ENCODE measurements at places on chromosomes 1 and 21.

DNA sequence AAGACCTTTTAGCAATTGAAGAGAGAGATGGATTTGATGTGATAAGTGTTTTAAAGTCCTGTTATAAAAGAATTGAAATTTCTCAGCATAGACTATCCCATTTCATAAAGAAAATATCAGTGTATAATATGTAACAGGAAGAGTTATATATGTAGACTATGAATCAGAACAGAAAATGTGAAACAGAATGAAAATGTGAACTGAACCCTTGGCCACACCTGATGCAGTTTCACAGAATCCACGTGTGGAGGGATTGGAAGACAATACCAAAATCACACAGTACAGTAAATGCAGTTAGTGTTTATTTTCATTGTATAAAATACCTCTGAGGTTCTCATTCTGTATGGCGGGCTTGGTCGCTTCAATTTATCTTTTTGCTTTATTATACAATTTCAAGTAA lies 9.9 kb upstream of the SLAMF1 start:
- DNase-seq = no peak

GRCh38 chr1:224373008-224373590 lies 16.4 kb downstream of the CNIH4 start:
- DNase-seq = no peak

DNA sequence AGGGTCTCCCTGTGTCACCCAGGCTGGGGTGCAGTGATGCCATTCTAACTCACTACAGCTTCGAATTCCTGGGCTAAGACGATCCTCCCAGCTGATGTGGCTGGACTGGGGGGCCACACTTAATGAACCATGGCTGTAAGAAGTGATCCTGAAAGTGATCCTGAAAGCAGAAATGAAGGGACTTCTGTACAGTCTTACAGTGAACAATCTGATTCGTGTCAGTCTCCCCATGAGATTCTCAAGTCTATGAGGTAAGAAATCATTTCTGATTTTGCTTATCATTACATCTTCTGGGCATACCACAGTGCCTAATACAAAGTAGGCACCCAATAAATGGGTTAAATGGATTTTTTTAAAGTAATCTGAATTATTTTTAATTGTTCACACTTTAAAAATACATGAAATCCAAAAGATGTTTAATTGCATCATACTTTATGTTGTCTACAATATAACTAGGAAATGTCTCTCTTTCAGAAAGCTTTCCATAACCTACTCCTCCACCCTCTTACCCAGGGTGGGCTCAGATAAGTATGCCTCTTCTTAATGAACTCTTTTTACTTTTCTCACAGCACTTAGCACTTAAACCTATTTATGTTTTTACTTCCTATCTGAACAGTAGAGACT lies 21.5 kb downstream of the TUT4 start:
- DNase-seq = no peak

DNA sequence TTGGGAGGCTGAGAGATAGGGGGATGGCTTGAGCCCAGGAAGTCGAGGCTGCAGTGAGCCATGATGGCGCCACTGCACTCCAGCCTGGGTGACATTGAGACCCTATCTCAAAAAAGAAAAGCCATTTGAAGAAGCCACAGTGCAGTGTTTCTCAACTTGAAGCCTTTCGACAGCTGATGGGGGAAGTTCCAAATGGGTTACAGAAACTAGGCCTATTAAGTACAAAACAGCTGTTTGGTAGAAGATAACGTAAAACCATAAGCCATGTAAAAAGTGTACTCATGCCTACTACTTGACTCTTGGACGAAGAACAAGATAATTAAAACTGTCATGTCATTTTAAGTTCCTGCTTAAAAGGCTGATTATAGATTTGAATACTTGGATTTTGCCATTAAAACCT lies 16.6 kb downstream of the COPA start:
- no peak for DNase-seq

DNA sequence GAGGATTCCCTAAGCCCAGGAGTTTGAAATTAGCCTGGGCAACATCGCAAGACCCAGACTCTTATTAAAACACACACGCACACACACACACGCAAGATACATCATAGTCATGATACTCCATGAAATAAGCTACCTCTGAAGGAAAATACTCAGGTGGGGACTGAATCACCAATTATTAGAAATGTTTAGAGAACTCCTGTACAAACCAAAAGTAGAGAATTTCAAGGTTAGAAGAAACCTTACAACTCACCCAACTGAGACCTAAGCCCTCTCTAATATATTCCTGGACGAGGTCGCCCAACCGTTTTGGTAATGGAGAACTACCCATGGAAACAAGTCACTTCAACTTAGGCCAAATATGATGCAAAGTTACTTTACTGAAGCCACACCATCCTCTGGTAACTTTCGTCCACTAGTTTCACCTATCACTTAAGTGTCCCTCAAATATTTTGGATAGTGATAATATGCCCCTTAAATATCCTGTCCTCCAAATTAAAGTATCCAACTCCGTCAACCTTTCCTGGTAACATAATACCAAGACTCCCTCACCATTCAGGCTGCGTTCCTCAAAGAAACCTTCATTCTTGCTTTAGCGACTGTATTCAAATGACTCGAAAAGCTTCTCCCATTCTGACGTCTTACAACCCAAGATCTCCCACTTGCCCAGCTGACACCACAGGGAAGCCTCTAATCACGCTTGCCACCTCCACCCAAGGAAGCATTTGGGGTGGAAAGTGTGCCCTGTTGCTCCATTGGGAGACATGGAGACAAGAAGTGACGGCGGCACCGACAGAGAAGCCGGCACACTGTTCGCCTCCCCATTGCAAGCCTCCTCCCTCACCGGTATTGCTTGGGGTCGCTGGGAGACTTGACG lies 856 bp downstream of the NRDC start:
- DNase-seq = no peak

GRCh38 chr1:89064632-89065031 lies 376 bp downstream of the GBP1 start:
- no peak for DNase-seq

- no peak for DNase-seq
Measured at GRCh38 chr1:6585081-6585722, 5.4 kb downstream of the ZBTB48 start.

DNA sequence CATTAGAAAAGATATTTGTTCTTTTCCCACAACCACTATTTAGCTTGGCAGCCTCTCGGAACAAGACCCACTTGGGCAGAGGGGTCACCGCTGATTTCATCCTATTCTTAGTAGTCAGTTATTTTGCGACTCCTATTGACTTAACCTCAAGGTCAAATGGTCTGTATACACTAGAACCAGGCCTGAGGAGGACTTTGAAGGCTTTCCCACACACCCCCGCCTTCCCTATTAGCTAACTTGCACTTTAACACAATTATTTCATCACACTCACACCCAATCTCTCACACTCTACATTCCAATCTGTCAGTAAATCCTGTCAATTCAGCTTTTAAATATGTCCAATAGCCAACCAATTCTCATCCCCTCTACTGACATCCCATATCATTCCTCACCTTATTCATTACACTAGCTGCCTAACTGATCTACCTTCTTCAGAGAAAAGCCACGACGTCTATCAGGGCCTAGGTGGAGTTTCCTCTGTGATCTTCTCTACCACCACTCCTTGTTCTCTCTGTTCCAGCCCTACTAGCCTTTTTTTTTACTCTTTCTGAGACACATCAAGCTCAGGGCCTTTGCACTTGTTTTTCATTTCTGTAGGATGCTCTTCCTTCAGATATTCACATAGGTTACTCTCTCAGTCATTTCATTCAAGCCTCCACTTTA lies 1.0 kb upstream of the NIBAN1 start:
- DNase-seq = no peak

- peak; percentile 54 for DNase-seq
Measured at GRCh38 chr1:1433804-1434130, 1.7 kb upstream of the VWA1 start.

- DNase-seq = no peak
Measured at GRCh38 chr1:117821382-117821755, 108.1 kb downstream of the GDAP2 start.

DNA sequence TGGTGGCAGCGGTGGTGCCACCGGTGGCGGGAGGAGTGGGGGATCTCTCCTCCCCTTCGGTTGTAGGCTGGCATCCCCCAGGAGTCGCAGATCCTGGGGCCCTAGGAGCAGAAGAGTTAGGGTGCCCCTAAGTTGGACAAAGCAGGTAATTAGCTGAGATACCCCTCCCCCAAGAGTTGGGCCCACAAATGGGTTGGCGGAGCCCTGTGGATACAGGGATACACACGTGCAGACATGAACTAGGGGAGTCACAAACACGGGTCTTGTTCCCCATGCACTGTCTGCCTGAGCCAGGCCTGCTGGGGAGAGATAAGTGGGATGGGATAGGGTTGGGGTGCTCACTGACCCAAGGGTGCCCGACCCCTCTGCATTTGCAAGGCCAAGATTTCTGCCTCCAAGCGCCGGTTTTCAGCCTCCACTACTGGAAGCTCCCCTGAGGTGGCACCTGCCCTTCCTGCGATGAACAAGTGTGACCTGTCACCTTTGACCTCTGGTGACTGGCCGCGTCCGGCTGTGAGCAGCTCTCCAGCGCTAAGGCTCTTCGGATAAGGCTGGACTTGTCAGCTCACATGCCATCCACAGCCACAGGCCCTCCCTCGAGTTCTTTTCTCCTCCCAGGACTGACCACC lies 1.8 kb downstream of the CCDC17 start:
- no peak for DNase-seq

DNA sequence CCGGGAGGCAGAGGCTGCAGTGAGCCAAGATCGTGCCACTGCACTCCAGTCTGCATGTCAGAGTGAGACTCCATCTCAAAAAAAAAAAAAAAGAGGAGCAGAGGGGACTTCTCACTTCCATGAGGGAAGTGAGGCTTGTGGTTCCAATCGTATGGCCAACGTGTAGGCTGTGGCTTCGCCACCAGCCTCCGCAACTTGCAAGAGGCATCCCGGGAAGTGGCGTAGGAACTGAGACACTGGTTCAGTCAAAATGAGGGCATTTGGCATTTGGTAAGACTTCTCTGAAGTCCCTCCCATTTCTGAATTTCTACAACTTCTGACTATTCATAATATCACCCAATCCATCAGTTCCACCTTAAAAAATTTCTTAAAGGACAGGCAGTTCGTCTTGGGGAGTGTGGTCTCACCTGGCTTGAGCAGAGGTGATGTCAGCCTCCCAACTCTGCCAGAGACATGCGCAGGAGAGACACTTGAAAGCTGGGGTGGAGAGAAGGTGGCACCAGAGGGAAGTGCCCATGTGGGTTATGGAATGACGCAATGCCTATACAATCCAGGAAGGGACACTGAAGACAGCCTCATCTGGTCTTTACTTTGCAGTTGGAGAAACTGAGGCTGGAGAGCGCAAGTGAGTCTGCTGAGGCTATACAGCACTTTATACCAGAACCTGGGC lies 17.2 kb downstream of the KAZN start:
- no peak for DNase-seq

- no peak for DNase-seq
Measured at GRCh38 chr1:30788580-30789387, 31.2 kb upstream of the LAPTM5 start.

- DNase-seq = peak; percentile 2
Measured at GRCh38 chr21:34613679-34614627, 960 bp downstream of the RCAN1 start.

DNA sequence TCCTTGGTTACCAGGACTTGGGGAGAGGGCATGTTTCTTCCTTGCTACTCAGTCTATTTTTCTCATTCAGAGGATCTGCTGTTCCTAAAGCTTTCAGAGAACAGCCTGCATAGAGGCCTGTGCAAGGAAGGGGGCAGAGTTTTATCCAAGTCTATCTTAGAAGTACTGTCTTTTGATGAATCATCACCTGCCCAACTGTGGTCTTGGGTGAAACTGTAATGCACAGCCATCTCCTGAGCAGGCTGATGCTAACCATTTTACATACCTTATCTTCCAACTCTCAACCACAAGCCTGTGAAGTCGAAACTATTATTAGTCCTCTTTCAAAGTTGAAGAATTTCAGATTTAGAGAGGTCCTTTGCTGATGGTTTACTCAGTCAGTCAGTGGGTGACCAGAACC lies 368.0 kb downstream of the HHAT start:
- no peak for DNase-seq

GRCh38 chr1:67880056-67880601 lies 46.9 kb upstream of the GNG12 start:
- no peak for DNase-seq

- no peak for DNase-seq
Measured at GRCh38 chr21:44576025-44576420, 2.5 kb downstream of the KRTAP10-4 start.

GRCh38 chr21:34006611-34007168 lies 66.7 kb upstream of the MRPS6 start:
- no peak for DNase-seq

DNA sequence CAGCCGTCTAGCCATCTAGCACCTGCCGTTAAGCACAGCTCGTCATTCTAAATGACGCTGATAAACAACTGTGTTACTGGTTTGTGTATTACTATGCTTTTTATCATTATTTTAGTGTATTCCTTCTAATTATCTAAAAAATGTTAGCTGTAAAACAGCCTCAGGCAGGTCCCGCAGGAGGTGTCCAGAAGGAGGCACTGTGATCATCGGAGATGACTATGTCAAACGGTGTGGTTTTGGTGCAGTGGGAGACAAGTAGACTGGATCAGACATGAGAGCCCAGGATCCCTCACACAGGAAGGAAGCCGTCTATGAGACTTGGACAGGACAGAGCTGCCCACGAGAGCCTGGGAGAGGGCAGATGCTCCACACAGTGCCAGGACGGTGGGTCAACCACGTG lies 55.3 kb upstream of the COL6A1 start:
- no peak for DNase-seq

DNA sequence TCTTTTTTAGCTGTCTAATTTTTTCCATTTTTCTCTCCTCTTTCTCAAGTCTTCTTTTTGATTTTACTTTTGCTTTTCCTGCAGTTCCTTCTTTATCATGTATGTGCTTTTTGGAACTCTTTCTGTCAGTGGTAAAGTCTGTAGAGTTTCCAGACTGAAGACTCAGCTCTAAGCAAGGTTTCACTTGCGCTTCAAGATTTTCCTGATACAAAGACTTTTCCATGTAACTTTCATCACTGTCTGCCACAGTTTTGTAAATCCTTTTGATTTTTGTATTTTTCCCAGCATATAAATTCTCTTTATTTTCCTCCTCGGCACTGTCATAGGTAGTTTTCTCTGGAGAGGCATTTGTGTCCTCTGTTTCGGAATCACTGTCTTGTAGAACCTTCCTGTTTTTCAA lies 5.5 kb downstream of the CLSPN start:
- no peak for DNase-seq
